ENCODE measurements at places on chromosomes 5 and 9.

GRCh38 chr9:96008502-96009222, 133.2 kb downstream of the ERCC6L2 start:
- no peak overlapping the region for H3K27ac ChIP-seq
- no peaks in the 10 kb centered on the region for H3K36me3 ChIP-seq
- H3K27me3 ChIP-seq, result no peaks in the 10 kb centered on the region
- H3K4me1 ChIP-seq, result peaks cover 17% of the 10 kb centered on the region
- DNase-seq, result no peak

DNA sequence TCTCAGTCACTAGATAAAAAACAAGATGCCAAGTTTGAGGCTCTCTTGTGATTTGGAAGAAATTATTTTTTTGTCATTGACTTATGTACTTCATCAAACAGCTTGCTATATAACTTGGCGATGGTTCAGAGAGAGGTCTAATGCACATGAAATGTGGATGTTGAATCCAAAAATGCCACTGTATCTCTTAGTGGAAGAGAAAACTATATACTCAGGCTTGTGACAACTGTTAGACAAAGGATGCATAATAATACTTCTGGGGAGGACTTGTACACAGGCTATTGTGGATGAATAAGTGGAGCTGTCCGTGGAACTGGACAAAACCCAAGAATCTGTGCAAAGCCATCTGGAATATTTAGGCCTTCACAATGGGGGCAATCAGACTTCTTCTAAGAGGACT, 162.9 kb upstream of the NMUR2 start:
- H3K27me3 ChIP-seq, result no peaks in the 10 kb centered on the region
- no peak for DNase-seq
- no peaks in the 10 kb centered on the region for H3K4me1 ChIP-seq
- no peak overlapping the region for H3K27ac ChIP-seq

DNA sequence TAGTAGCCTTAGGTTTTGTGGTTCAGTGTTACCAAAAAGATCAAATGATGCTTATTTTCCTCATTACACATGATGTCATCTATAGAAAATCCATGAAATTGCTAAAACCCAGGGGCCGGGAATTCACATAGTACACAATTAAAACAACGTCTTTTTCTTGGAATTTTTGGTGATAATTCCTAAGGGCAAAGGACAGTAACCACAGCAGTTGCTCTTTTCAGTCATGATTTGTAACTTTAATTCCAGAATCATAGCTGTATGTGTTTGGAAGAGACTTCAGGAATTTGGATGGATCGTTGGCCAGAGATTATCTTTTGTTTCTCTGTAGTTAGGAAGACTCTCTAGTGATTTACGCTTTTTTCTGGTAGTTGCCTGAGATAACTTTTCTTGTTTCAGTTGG, 748.7 kb downstream of the TLE4 start:
- no peak for DNase-seq
- H3K36me3 ChIP-seq, result no peaks in the 10 kb centered on the region
- H3K4me1 ChIP-seq, result no peaks in the 10 kb centered on the region

GRCh38 chr9:72199238-72199637, 50.0 kb downstream of the GDA start:
- H3K4me1 ChIP-seq, result no peaks in the 10 kb centered on the region
- no peak overlapping the region for H3K27ac ChIP-seq
- H3K27me3 ChIP-seq, result no peaks in the 10 kb centered on the region
- no peak for DNase-seq
